ENCODE measurements at places on chromosomes 3 and 15. TPM values are rescaled to one million over a fixed set of nuclear protein-coding genes. Genes with fewer than 3 reads are reported as not detected.

Gene PRR23E
- polyA plus RNA-seq: not detected

Gene SHC4
- 5.1 TPM for polyA plus RNA-seq

DNA sequence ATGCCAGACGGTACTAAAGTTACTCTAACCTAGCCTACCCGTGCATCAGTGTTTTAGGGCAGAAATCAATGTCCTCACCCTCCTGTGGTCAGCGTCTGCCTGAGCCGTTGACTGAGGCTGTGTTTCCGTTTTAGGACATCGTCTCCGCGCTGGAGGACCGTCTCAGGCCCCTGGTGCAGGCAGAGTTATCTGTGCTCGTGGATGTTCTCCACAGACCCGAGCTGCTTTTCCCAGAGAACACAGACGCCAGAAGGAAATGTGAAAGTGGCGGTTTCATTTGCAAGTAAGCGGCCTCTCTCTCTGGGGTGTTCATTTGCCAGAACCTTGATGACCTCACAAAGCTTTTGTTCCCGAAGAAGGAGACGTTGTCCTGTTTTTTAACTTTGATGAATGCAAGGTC lies 217.0 kb downstream of the ITPR1 start:
- DNase-seq: no peak

Gene OR5K2
- not detected for polyA plus RNA-seq

Gene GOLGA6B
- not detected for polyA plus RNA-seq

Gene CDAN1
- polyA plus RNA-seq: 4.4 TPM

Gene ZNF197
- polyA plus RNA-seq: 13.9 TPM

DNA sequence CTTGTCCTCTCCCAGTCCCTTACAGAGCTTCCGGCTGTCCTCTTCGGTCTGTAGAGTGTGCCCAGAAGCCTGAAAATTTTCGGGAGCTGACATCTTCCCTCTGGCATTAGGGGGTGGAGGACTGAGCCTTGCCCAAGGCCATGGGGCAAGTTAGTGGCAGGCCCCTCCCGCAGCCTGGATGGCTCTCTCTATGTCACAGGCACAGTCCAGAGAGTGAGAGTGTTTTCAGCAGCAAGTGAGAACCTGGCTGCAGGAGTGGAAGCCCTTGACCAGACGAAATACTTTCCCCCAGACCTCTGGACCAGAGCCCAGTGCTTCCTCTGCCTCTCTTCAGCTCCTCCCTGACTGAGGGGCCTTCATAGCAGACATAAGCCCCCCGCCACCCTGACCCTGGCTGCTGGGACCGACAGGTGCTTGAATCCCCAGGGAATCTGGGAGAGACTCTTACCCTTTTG lies 50.5 kb upstream of the SEC22A start:
- DNase-seq: no peak

DNA sequence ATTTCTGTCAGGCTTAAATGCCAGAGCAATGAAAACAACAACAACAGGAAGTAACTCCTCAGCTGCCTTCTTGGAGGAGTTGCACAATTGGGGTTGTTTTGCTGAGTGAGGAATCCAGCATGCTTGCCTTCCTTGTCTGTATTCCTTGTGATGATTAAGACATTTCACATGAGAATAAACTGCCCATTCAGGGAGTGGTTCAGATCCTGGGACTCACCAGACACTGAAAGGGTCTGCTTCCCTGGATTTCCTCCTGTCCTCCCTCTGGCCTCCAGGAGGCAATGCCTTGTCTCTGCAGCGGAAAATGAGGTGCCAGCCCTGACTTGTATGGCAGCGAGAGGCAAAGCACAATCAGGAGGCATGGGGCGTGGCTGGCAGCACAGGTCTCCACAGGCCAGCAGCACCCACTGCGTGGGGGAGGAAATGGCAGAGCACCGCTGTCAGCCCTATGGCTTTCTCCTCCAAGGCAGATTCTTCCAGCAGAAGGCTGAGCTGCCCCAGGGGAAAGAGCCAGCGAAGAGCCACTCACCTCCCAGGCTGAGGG lies 41.5 kb downstream of the RBP2 start:
- no peak for DNase-seq

GRCh38 chr3:177330779-177331178 lies 133.5 kb upstream of the TBL1XR1 start:
- DNase-seq: no peak

Gene CFAP100
- not detected for polyA plus RNA-seq

GRCh38 chr3:101461451-101461850 lies 51.6 kb downstream of the SENP7 start:
- DNase-seq: no peak

Gene ITIH3
- 0.86 TPM for polyA plus RNA-seq

DNA sequence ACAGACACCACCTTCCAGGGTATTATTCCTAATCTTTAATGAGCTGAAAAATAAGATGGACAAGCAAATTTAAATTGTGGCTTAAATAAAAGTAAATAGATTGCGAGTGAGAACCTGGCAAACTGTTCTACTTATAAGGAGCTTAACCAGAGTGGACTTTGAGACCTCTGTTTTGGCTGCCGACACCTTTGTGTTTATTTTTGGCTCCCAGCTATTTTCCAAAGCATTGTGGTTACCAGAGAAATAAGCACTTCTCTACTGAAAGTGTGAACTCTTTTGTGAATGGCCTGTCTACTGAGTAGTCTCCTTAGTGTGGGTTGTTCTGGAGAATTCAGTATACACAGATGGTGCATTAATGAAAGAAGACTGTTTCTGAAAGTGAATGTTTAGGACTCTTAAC lies 109.4 kb downstream of the ATP8B4 start:
- DNase-seq: no peak

Gene FOXB1
- not detected for polyA plus RNA-seq

Gene KCNAB1
- polyA plus RNA-seq: not detected

GRCh38 chr15:71532994-71533393 lies 277.4 kb upstream of the NR2E3 start:
- DNase-seq: no peak

GRCh38 chr3:12409684-12410596 lies 74.3 kb upstream of the TSEN2 start:
- DNase-seq: no peak

DNA sequence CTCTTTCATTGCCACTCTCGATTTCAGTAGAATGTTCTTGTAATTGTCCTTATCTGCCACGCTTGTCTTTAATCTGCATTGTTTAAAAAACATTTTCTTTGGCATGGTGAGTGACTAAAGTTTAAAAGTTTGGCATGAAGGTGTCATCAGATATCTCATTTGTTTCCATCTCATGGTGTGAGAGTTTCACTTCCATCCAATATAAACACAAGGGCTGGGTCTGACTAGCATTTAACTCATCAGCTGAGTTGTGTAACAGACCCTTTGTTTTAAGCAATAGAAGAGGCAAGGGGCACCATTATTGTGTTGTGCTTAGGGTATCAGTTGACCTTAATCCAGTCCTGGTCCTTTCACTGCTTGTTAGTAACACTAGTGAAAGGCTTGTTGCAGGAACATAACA lies 49.9 kb upstream of the IL12A start:
- no peak for DNase-seq

DNA sequence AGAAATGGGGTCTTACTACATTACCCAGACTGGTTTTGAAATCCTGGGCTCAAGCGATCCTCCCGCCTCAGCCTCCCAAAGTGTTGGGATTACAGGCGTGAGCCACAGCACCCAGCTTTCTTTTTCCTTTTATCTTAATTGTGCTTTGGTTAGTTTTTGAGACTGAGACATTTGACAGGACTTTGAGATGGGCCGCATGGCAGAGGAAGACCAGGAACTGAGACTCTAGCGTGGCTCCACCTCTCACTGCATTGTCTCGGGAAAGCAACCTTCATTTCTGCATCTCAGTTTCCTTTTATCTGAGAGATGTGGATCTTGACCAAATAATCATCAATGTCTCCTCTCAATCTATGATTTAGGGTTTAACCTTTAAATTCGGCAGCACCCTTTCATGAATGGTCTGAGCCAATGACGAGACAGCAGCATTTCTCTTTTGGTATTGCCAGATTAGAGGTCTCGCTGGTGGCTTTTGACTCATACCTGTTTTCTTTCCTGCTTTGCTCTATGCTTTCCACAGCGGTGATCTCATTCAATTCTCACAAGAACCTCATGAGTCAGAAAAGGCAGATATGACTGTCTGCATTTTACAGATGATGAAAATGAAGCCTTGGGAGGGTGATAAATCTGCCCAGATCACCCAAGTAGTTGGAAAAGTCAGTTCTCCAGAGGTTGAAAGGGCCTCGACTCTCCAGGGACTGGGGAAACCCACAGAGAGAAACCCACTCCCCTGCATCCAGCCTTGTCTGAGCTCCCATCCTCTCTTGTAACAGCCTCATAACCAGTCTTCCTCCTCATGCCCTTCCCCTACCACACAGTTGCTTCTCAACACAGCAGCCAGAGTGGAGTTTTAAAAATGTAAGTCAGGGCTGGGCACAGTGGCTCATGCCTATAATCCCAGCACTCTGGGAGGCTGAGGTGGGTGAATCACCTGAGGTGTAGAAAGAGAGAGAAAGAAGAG lies 84.8 kb upstream of the FOXB1 start:
- no peak for DNase-seq

GRCh38 chr3:71944482-71945065 lies 159.6 kb upstream of the PROK2 start:
- no peak for DNase-seq
